Left cardiac atrium (tissue), 4 donors: ENCODE measurements at places on chromosomes 7 and 10. TPM values are rescaled to one million over a fixed set of nuclear protein-coding genes. Genes with fewer than 3 reads are reported as not detected.
A peak's percentile ranks its signal among the peaks of the same experiment; 100 is the strongest.

GRCh38 chr7:40315277-40315676, 180.5 kb downstream of the SUGCT start:
- DNase-seq, result no peak

DNA sequence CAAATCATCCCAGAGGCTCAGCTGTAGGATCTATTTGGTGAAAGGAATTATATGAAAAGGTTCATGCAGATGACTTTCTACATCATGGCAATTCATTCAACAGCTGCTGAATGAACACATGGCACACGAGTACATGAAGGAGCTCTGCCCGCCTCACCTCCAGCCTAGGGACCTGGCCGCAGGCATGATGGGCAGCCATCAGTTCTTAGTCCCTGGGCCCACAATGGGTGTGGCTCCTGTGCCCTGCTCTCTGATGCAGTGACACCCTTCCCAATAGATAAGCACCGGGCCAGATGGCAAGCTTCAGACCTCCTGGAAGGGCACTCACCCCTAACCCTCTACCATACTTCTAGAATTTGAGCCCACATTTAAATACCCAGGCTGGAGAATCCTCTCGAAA, 3.5 kb downstream of the CHST15 start:
- DNase-seq, result no peak

The ZMYND11 gene
- total RNA-seq, result 59.1 TPM

GRCh38 chr10:5619362-5620211, 46.8 kb downstream of the ASB13 start:
- no peak for DNase-seq

GRCh38 chr7:18361756-18362155, 133.8 kb upstream of the HDAC9 start:
- DNase-seq, result no peak

GRCh38 chr7:130429019-130429418, 11.8 kb downstream of the CEP41 start:
- no peak for DNase-seq

- DNase-seq, result no peak
These were observed 100.8 kb upstream of the STK17A start for GRCh38 chr7:43481902-43482678.

DNA sequence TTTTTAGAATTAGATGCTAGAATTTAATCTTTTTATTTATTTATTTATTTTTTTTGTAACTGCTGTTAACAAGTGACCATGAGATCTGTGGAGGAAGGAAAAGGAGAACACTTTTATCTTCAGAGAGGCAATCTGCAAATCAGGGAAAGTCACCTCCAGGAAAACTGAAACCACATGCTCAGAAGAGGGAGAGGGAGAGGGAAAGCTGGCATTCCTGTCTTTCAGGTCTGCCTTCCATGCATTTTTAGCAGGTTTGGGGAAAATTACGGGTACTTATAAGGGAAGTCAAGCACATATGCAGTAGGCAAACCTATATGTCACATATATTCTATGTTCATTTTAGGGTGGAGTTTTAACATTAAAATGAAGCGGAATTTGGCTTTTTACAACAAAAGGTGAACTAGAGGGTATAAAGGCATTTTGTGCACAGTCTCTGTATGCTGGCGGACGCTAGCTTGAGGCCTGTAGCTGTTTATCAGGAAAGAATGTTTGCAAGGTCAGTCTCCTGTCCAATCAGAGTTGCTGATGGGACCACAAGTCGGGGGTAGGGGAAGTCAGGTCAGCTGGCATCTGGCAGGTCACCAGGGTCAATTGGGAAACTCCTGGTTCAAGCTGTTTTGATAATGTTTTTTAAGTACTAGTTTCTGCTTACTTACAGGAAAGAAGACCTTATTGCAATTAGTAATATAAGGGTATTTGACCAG, 333.5 kb downstream of the GPR158 start:
- no peak for DNase-seq

GRCh38 chr10:118551535-118552100, 43.8 kb downstream of the PRLHR start:
- DNase-seq, result no peak

The TMEM236 gene
- 0.94 TPM for total RNA-seq

The TAS2R41 gene
- total RNA-seq, result 0.26 TPM

The FBH1 gene
- total RNA-seq, result 85.1 TPM

GRCh38 chr10:50360077-50360850, 108.9 kb upstream of the ASAH2 start:
- no peak for DNase-seq

GRCh38 chr7:104241135-104241534, 33.3 kb upstream of the ORC5 start:
- no peak for DNase-seq

DNA sequence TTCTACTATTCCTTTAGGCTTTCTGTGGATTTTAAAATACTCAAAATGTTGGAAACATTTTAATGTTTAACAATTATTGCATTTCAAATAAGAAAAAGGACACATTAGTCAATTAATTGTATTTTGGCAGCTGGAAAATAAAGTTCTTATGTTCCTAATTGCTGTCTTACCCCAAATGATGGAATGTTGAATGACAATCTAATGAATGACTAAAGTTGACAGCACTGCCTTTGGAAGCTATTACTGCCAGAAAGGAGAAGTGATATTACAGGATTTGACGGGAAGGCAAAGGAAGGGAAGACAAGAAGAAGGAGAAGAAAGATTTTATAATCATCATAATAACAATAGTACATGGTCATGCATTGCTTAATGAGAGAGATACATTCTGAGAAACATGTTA, 23.4 kb upstream of the TMEM229A start:
- no peak for DNase-seq

The SPAM1 gene
- not detected for total RNA-seq

The C10orf67 gene
- total RNA-seq, result 0.10 TPM

- no peak for DNase-seq
These were observed 90.7 kb downstream of the SRPK2 start for GRCh38 chr7:105297985-105298384.

DNA sequence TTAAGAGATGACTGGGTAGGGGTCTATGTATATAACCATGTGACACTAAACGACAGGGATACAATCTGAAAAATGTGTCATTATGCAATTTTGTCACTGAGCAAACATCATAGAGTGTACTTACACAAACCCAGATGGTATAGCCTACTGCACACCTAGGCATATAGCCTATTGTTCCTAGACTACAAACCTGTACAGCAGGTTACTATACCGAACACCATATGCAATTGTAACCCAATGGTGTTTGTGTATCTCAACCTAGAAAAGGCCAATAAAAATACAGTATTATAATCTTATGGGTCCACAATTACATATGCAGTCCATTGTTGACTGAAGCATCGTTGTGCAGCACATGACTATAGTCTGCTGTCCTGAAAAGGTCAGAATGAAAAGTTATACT, 22.9 kb downstream of the STRIP2 start:
- DNase-seq, result no peak

DNA sequence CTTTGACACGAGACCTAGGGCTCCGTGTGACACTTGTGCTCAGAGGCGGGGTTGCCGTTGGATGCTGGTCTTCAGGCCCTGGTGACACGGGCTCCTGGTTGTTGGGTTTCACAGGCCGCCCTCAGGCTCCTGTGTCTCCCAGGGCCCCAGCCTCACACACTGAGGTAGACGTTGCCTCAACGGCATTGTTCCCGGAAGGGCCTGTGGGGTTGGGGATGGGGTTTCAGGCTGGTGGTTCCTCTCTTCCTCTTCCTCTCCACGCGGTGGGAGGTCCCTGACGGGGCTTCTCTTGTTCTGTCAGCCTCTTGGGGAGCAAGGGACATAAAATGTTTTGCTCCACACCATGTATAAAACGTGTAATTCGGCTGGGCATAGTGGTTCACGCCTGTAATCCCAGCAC, 125.1 kb downstream of the TRRAP start:
- DNase-seq, result no peak

GRCh38 chr7:151179287-151179860, 7.7 kb downstream of the ASB10 start:
- no peak for DNase-seq

- no peak for DNase-seq
These were observed 4.7 kb upstream of the MUC12 start for GRCh38 chr7:100964630-100965029.

GRCh38 chr7:50613473-50613872, 48.3 kb upstream of the DDC start:
- DNase-seq, result no peak

DNA sequence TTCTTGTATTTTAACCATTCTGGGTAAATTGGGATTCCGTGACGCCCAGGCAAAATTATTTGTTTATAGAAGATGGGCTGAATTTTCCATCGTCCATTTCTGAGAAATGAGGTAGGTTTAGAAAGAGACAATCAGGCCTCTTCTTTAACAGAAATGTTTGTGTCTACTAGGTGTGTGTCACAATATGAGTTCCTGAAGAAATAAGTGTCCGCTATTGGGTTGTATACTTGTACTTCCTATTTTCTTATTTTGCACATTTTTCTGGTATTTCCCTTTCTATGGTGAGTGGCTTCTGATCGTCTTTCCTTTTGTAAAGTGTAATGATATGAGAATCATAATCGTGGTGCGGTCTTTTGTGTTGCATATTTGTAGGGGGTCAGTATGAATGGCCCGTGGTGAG, 83.9 kb downstream of the TCF7L2 start:
- DNase-seq, result no peak

- DNase-seq, result no peak
These were observed 29.2 kb downstream of the PRSS58 start for GRCh38 chr7:142228537-142229104.

- DNase-seq, result no peak
These were observed 407.9 kb upstream of the SHH start for GRCh38 chr7:156220078-156220605.

GRCh38 chr10:87622314-87623004, 37.2 kb upstream of the PAPSS2 start:
- DNase-seq, result no peak

The FAM237B gene
- not detected for total RNA-seq

DNA sequence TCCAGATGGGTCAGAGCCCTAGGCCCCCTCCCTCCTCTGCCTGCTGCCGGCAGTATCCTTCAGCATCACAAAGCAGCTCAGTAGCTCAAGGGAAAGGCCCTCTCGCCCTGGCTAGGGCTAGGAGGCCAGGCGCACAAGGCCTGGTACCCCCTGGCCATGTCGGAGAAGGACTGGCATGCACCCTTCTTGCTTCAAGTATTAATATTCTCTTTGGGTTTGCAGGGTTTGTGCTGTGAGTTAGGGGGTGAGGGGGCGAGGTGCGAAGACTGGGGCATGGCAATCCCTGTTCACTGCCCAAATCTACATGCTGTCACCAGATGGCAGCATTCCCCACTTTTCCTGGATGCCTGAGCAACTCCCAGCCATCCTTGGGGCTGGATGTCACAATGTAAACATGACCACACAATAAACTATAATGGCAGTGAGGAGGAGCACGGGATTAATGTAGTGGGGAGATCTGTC, 105.2 kb downstream of the NEURL1 start:
- DNase-seq, result peak; percentile 60

DNA sequence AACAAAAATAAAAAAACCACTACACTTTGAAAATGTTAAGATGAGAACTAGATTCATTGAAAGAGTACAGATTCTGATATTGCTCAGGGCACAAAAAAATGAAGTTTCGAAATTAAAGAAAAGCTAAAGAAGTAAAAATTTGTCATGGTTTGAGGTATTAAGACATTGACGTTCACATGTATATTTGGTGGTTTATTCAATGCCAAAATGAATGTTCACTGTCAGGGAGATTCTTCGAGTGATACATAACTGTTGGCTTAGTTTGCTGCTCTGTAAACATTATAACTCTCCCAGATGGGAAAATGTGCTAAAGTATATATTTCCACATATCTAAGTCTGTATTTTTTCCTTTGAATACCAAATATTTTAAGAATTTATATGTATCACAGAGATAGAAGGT, 345.0 kb downstream of the SEMA3D start:
- DNase-seq, result no peak

- DNase-seq, result no peak
These were observed 496.2 kb downstream of the TNS3 start for GRCh38 chr7:47085491-47086275.

GRCh38 chr7:87057210-87057609, 2.2 kb downstream of the ELAPOR2 start:
- no peak for DNase-seq

DNA sequence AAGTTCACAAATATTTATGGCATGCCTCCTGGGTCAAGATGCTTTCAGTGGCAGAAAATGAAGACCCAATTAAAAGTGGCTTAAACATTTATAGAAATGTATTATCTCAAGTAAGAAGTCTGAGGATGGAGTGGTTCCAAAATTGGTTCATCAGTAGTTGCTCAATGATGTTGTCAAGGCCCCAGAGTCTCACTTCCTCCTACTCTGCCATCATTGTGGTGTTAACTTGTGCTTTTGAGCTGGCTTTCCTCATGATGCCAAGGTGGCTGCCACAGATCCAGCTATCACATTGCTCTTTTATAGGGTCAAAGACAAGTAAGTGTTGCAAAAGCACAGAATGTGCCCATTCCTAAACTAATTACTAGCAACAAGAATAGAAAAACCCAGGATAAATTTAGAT, 404.6 kb upstream of the NRP1 start:
- no peak for DNase-seq

The GPNMB gene
- 109 TPM for total RNA-seq

GRCh38 chr7:41508755-41509154, 194.1 kb downstream of the INHBA start:
- no peak for DNase-seq

DNA sequence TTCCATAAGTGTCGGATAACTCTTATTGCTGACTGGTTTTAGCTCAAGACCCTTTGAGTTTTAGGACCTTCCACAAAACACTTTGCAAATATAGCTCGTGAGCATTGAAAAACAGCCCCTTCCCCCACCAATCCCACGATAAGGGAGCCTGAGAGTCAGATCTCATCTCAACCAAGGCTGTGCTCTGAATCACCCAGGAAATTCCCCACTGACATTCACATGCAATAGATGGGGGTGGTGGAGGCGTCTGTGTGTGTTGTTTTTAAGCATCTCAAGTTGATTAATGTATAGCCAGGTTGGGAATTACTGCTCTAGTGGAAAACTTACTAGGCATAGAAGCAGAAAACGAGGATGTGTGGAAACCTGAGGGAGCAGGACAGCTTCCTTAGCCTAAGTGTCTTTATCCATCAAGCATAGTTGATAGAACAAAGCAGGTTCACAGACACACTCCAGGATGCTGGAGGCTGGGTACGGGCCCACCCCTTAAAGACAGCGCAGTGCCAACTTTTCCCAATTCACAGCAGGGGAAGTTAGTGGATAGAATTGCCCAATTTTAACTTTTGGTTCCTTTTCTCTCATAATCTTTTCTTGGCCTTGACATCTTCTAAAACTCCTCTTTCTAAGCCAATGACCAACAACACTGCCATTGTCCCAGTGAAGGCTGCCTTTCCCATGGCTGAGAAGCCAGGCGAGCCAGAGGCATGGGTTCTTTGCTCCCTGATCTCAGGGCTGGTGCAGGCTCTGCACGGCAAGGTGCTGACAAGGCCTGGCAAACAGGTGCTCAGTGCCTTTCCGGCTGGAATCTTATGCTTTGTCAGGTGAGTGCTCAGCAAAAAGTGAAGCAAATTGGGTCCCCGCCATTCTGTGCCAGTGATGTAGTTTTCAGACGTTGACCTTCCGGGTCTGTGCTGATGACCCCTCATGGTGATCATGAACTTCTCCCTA, 98.5 kb upstream of the INSIG1 start:
- DNase-seq, result no peak

The MYO1G gene
- 3.5 TPM for total RNA-seq
